Stimulated activated CD4-positive, alpha-beta T cell treated with anti-CD3 and anti-CD28 coated beads, Interleukin-2, amount 100 ng/mL, for 48 hours (primary cell): ENCODE measurements at places on chromosomes 11 and 22.

DNA sequence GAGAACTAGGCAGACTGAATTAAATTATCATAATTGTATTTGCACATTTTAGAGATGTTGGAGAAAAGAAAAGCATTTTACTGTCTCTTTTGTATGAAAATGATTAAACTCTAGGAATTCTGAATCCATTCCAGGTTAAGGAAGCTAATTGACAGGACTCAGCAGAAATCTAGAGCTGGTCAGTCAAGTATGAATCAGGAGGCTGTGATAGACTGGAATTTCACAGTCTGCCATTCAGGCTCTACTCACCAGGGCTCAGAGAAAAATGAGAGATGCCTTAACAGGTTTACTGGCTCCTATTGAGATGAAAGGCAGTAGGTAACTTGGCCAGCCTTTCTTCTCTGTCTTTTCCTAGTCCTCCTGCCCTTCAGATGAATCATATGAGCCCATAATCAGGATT lies 693.9 kb upstream of the CHORDC1 start:
- no peak for DNase-seq

DNA sequence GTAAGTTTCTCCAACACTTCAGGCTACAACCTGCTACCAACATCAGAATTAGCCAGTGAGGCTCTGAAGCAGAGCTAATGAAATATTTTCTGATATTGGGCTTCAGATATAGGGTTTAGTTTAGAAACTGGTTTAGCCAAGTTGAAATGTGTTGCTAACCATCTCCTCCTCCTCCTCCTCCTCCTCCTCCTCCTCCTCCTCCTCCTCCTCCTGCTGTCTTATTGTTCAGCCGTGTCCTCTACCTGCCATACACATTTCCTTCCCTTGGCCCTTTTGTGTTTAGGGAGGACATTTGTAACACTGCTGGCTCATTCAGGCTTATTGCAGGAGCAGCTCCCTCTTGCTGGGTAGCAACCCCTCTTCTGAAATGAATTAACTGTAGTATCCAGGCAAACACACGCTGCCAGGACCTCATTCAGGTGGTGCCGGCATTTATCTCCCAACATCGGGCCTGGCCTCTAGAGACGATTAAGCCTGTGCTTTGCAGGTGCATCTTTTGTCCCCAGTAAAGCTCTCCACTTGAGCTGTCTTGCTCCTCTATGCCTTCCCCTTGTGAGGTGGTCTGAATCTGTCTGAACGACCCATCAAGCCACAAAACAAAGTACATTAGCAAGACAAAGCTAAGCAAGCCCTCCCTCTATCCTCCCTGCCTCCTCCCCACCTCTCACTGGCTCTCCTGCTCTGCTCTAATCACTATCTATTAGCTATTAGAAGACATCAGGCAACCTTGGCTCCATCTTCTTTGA lies 82.9 kb downstream of the KCNJ1 start:
- DNase-seq, result no peak

DNA sequence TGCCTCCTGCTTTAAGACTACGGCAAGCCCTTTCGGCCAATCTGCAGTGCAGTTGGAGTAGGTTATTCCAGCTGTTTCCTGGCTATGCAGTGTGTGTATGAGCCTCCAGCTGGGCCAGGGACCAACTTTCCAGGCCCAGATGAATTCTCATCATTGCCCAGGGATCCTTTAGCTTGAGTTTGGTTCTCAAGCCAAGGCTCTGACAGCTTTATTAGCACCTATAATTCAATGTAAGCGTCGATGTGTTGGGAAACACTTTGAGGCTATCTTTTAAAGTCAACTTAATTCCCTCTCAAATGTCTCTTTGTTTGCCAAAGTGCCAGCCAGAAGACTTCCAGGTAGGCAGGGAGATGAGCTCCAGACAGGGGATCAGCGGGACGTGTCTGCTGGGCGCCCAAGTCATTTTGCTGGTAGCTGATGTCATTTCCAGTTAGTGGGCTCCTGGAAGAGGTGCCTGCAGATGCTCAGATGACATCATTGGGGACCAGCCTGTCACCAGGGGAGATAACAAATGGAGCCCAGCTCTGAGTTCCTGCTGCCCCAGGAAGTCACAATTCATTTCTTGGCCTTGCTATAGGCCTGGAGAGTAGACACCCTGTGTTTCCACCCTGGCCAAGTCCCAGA lies 520.4 kb downstream of the SOX6 start:
- no peak for DNase-seq

DNA sequence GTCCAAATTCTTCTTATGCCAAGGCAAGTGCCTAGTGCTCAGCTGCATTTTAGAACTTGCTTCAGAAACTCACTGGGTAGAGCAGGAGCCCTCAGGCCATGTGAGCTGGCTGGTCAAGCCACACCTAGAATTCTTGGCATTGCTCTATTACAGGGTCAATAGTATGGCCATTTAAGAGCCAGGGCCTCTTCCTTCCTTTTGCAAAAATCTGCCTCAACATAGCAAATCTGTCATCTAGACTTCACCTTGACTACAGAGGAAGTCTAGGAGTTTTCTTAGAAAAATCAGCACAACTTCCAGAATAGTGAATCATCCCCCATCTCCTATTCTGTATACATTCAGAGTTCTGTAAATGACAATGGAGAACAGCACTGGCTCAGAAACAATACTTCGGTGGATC lies 112.0 kb upstream of the TTC12 start:
- DNase-seq, result no peak

DNA sequence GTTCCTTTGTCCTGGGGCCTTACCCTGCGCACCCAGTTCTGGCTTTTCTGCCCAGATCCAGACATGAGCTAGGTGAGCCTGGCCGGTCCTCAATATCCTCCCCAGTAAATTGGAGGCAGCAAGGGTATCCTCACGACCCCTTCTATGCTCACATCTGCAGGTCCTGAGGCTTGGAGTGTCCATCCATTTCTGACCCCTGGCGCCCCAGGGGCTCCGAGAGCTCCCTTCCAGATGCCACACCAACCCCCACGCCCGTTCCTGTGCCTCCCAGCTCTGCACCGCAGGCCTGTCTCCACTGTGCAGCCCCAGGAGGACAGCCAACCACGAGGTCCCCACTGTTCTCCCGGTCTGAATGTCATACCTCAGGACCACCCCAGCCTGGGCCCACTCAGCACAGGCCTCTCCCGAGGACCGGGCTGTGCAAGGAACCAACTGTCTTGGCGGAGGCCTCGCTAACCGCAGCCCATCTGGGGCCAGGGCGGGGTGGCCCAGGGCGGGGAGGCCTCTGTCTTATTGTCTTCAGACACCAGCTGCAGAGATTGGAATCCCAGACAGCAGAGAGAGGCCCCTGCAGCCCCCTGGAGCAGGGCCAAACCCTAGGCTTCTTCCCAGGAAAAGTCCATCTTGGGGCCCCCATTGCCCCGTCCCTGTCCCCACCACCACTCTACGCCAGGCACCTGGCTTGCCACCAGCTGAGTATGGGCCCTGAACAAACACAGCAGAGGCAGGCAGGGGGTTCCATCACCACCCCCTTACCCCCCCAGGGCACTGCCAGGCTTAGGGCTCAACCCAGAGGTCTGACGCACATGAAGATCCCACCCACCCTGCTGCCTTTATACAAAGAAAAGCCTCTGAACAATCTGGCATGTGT lies 39.3 kb downstream of the ALX4 start:
- DNase-seq, result no peak

- DNase-seq, result peak; percentile 57
Observed at GRCh38 chr22:26835929-26836528, 178.6 kb downstream of the MIAT start.

- DNase-seq, result no peak
Observed at GRCh38 chr22:35615156-35615555, 2.0 kb downstream of the MB start.

- DNase-seq, result no peak
Observed at GRCh38 chr11:74863410-74863809, 85.5 kb downstream of the XRRA1 start.

- DNase-seq, result no peak
Observed at GRCh38 chr11:107482234-107482633, 24.6 kb upstream of the CWF19L2 start.

DNA sequence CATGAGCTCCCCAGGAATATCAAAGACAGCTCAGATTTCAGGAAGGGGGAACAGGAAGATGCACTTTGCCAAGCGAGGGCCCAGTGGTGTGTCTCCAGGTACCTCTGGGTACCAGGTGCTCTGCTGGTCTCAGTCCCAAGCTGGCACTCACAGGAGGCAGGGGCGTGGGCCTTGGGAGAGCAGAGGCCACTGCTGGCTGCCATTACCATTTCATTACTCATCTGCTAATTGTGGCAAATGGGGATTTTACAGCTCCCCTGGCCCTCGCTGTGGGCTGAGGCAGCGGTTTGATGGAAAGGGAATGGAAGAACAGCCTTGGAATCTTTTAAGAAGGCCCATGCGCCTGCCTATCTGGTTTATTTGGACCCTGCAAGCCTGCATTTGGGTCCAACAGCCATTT lies 192.0 kb upstream of the NAV2 start:
- no peak for DNase-seq
